ENCODE measurements at places on chromosomes 11 and 22. TPM values are rescaled to one million over a fixed set of nuclear protein-coding genes. Genes with fewer than 3 reads are reported as not detected.

CHRNA10 gene
- 0.50 TPM for total RNA-seq

SLCO2B1 gene
- total RNA-seq: under 0.01 TPM

KREMEN1 gene
- total RNA-seq: 13.9 TPM

MRGPRE gene
- total RNA-seq: not detected

FXYD2 gene
- 0.33 TPM for total RNA-seq

SYCE3 gene
- not detected for total RNA-seq

GLYATL2 gene
- 5.5 TPM for total RNA-seq

C11orf86 gene
- total RNA-seq: not detected

All from smooth muscle cell of trachea (primary cell).